ENCODE measurements at places on chromosomes 7 and 10.

DNA sequence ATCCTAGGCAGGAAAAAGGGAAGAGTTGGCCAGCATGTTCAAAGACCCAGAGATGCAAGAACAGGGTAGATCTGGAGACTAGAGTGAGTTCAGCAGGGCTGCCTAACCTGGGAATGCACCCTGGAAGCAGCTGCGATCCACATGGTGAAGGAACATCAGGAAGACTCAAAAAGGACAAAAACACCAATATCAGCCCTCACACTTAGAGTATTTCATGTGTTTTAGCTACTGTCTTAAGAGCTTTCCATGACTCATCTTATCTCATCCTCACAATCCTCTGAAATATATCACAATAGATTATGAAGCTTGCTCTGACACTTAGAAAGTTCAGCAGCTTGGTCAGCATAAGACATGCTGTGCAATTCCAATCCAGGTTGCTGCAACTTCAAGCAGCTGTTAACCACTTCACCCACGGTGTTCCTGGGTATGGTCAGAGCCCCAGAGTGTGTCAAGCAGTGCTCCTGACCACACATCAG, 380.9 kb downstream of the PARD3 start:
- DNase-seq: no peak

- no peak for DNase-seq
Measured at GRCh38 chr10:77144656-77145055, 493.0 kb downstream of the KCNMA1 start.

- no peak for DNase-seq
Measured at GRCh38 chr7:22681852-22682657, 44.9 kb upstream of the IL6 start.

DNA sequence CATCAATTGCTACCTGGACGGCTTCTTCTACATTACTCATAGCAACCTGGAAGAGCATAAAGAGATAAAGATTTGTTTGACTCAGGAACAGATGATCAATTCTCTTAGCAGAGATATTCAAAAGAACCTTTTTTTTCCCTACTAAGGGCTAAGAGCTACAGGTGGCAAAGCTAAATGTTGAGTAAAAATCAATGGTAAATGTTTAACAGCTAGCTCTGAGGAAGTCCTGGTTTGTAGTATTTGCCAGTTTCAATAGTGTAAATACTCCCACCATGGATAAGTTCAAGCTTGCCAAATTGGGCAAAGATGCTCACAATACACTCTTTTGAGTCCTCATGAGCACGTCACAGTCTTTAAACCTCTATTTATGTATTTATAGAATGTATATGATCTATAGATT, 64.0 kb downstream of the AKR1E2 start:
- no peak for DNase-seq

- DNase-seq: no peak
Measured at GRCh38 chr7:223861-224260, 31.5 kb downstream of the FAM20C start.

DNA sequence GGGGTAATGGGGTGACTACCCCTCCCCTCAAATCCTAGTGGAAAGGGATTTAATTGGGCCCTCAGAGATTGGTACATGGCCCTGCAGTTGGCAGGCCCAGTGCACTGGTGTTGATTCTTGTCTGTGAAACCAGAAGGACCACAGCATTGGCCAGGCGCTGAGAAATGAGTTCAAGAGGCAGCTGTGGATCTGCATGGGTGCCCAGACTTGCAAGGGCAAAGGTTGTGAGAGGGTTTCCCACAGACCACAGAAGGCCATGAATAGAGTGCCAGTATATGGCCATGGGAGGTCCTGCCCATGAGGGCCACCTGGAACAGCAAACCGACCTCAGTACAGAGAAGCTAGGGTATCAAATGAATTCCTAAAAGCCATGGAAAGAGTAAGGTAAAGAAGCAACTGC, 32.9 kb downstream of the TMEM168 start:
- no peak for DNase-seq

- DNase-seq: no peak
Measured at GRCh38 chr10:77501846-77502261, 135.8 kb downstream of the KCNMA1 start.

- DNase-seq: no peak
Measured at GRCh38 chr10:69352569-69353264, 64.0 kb downstream of the TACR2 start.

DNA sequence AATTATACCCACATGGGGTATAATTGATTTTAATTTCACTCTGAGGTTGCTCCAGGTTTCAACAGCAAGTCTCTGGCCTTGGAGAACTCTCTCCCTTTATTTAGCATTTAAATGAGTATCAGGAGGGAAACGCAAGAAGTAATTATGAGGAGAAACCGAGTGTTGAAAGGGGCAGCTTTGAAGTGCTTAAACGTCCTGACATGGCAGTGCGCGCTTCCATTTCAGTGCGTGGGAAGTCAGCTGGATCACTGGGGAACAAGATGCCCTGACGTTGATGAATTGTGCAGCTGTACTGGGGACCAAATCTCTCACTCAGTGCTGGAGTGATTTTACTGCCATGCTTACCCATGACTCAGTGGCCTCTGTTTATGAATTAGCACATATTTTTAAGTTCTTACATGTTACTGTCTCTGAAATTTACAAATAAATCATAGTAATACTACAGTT, 106.0 kb upstream of the PRR15 start:
- no peak for DNase-seq

DNA sequence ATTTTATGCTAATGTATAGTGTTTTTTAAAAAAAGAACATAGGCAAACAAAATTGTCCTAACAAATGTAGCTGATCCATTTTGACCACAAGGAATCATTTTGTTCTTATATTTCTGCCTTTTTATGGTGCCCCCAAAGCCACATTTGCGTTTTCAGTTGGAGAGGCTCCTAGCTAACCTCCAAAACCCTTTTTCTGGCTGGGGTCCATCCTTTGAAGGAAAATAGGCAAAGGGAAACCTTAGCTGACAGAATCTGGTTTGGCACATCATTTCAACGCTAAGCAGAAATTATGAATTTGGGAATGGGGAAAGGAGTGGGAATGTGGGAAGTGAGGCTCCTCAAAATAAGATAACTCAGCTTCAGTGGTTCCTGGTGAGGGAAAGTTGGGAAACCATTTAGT, 25.6 kb upstream of the SLC25A13 start:
- DNase-seq: no peak

- DNase-seq: no peak
Measured at GRCh38 chr7:68166525-68166924, 1169.9 kb downstream of the TYW1 start.

- DNase-seq: no peak
Measured at GRCh38 chr10:11510281-11510680, 101.2 kb downstream of the USP6NL start.

DNA sequence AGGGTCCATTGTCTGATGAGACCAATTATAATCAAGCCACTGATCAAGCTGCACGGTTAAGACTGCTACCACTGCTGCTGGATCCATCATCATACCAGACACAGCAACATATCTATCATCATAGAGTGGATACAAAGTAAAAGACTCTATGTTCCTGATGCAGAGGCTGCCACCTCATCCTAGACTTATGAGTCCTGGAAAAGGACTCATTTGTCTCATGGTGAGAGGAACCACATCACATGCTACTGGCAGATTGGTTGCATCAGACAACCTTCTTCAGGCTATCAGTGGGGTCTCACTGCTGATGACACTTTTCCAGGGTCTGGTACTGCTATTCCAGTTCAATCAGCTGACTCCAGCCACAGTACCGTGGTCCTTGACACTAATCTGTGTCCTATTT, 79.0 kb downstream of the ABI1 start:
- DNase-seq: no peak

- DNase-seq: no peak
Measured at GRCh38 chr7:43501870-43502269, 81.0 kb upstream of the STK17A start.

DNA sequence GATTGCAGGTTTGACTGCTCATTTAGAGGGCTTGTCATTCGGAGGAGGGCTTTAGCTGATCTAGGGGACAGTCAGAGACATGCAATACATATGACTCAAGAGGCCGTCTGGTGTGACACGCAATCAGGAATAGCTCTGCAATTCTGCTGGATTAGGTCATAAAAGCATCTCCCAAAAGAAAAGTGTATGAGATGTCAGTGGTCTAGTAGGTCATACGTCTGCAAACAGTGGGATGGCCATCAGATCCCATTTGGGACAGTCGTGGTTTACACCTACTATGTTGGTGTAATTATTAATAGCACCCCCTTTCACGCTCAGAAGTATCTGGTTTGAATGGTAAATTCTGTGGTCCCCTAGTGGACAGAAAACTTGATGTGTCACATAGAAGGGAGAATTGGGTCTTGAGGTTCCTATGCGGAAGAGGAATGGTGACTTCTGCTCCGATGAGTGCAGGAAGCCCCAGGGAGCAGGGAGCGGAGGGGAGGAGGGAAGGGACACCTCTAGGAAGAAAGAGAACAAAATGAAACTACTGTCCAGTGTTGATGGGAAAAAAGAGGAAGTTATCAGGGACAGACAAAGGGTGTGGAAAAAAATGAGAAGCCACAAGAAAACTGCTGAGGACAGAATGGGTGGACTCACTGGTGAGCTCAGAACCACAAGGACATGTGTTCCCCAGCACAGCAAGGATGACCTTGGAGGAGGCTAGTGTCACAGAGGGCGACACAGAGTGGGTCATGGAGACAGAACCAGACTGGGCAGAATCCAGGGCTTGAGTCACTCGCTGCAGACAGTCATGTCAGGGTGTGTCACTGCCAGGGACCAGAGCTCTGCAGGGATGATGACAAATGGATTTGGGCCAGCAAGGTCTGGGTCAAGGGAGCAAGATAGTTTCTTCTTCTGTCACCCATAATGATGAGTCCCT, 59.9 kb downstream of the MAP3K8 start:
- DNase-seq: no peak

- no peak for DNase-seq
Measured at GRCh38 chr7:158602905-158603772, 15.5 kb upstream of the PTPRN2 start.

GRCh38 chr7:149724661-149725425, 48.5 kb downstream of the ZNF467 start:
- DNase-seq: no peak

GRCh38 chr7:105224884-105225651, 163.7 kb downstream of the SRPK2 start:
- DNase-seq: no peak

GRCh38 chr10:71264345-71265200, 52.2 kb downstream of the UNC5B start:
- DNase-seq: no peak

DNA sequence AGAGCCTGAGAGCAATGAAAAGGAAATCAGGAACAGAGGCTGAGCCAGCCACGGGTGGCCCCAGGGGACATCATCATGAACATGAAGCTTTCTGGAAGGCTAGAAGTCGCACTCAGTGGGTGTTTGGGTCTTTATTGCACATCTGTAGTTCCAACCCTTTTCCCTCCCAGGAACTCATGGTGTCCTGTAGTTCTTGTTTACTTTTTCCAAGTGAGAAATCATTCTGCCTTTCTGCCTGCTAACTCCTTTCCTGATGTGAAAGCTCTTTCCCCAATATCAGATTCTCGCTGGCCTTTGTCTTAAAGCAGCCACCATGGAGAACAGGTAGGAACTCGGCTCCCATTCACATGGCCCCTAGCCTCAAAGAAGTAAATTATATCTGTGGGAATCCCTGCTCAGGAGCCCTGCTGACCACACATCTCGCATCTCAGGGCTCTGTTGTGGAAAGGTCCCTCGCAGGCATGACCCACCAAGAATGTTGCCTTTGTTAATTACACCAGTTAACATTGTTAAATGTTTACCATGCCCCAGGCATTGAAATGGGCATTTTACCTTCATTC, 542.7 kb downstream of the TNS3 start:
- DNase-seq: no peak

GRCh38 chr10:47123716-47124288, 176.2 kb upstream of the GDF10 start:
- DNase-seq: no peak

- peak; percentile 3 for DNase-seq
Measured at GRCh38 chr7:106126170-106126938, 14.2 kb upstream of the SYPL1 start.

DNA sequence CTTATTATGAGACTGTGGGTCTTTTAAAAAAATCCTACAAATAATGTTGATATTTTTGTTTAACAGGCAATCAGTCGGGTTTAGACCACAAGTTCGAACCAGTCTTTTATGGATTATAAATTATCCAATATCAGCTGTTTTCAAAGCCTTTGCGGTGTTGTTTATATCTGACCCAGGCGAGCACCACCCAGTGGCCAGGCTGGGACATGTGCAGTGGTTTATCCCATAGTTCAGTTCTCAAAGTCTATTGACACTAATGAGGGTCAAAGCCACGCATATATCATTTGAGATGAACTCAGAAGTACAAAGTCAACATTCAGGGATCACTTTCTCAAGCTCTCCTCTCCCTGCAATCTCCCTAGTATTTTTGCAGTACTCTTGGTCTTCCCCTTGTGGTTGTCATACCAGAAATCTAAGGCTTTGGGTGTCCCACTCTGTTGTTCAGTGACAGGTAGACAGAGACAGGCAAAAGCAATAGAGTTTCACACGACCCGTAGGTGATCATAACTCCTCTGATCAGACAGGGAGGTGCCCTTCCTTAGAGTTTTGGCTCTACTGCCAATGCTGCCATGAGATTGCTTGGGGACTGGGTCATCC, 117.4 kb upstream of the POM121L12 start:
- DNase-seq: no peak

DNA sequence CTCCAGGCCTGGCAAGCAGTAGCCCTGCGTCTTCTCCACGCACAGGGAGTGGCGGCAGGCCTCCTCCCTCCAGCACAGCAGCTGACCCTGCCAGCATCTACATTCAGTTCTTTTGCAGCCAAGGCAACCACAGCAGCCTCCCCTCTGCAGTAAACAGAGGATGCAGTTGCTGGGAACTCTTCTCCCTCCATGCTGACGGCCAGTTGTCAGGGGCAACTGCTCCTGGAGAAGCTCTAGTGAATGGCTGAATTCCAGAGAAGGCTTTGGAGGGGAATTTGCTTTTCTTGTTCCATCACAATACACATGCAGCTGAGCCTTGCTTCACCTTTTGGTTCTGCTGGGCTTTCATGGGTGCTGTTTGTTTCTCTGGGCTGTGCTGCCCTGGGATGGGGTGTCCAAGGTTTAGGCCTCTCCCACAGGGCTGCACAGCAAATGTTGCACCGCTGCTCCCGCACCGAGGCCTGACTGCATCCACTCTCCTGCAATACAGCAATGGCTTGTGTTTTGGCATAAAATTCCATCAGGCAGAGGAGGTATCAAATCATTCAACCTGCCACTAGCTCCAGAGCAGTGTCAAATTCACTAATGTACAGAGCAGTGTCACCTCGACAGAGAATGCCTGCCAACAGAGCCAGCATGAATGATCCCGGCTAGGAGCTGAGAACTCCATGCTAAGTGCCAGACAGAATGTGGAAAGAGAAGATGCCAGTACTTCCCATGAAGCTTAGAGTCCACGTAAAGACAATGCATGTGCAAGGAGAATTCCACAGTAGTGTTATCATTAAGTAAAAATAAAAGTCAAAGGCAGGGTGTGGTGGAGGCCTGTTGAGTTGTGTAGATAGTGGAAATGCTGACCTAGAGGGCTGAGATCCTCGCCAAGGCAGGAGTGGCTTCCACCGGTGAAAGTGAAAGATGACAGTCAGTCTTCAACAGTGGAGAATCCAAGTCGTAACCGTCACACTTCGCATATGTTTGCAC, 399.6 kb downstream of the DPP6 start:
- no peak for DNase-seq

Measured in stimulated activated naive CD4-positive, alpha-beta T cell treated with Interleukin-2 at 50 U/mL for 16 hours (primary cell).